ENCODE measurements at places on chromosomes 2 and 18.

DNA sequence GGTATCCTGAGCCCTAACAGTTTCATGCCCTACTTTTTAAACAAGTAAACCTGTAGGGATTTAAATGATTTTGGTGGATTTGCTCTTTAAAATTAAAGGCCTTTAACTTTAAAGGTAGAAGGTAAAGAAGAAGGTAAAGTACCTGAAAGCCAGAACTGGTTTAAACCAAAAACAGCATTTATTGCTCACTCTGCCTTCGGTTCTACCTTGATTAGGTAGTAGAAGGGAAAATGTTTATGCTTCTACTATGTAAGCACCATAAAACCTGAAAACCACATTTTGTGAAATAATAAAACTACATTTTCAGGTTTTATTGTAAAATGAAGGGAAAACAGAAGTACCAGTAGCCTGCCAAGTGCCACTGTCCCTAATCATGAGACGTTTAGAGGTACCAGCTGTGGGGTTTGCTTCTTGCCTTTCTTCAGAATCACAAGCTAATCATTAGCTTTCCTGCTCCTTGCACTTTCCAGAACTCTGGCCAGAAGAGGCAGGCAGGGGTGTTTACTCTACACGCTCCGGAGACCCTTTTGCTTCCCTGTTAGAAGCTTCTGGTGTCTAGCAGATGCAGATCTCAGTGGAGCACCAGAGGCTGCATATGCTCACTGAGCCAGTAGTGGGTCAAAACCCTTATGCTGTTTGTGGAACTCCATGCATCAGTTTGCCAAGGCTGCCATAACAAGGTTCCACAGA is 33.3 kb downstream of the RPIA start:
- DNase-seq = no peak

DNA sequence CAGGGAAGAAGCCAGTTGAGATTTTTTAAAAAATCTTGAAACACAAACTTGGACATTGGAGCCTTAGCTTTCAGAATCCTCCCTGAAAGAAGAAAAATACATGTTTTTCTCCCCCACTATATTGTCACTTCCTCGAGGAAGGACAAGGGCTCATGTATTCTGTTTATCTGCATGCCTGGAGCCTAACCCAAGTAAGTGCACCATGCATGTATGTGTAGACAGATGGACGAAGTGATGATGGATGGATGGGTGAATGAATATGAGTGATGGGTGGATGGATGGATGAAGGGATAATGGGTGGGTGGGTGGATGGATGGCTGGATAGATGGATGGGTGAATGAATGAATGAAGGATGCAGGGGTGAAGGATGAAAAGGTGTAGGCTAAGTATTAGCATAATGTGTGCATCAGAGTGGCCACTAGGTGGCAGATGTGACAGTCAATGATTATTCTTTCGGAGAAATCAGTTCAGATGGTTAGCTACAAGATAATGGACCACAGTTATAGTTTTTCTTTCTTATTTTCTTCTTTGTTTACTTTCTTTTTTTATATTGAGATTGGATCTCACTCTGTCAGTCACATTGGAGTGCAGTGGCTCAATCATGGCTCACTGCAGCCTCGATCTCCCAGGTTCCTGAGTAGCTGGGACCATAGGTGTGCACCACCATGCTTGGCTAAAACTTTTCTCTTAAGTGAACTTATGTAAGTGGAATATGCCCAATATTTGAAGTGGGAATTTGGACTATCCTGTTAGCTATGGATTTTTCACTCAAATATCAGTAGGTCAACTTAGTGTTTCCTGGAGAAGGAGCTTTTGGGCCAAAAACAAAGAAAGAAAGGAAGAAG is 18.5 kb upstream of the CCDC93 start:
- no peak for DNase-seq

GRCh38 chr2:236536727-236537398 is 32.8 kb upstream of the ACKR3 start:
- DNase-seq = peak; percentile 34

DNA sequence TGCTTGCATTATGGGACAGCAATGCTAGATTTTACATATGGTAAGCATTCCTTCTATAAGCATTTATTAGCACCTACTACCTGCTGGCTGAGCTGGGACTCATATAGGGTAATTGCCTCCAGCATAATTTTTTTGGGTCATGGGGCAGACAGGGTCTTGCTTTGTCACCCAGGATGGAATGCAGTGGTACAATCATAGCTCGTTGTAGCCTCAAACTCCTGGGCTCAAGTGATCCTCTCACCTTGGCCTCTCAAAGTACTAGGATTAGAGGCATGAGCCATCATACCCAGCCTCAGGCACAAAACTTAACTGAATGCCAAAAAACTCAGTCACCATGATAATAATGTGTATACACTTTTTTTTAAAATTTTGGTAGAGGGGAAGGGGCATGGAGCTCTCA is 35.3 kb downstream of the TMEM237 start:
- DNase-seq = no peak

- DNase-seq = no peak
Measured at GRCh38 chr2:216119146-216119545, 10.0 kb downstream of the XRCC5 start.

Measured in stimulated activated CD4-positive, alpha-beta T cell treated with anti-CD3 and anti-CD28 coated beads, Interleukin-12 subunit alpha, Interleukin-12 subunit beta, amount 100 ng/mL, for 24 hours (primary cell).